ENCODE measurements at places on chromosomes 16 and 17.

GRCh38 chr16:64356267-64356666 lies 765.6 kb downstream of the CDH11 start:
- DNase-seq = no peak

- no peak for DNase-seq
Observed at GRCh38 chr16:31143694-31144148, 6.1 kb downstream of the PRSS36 start.

DNA sequence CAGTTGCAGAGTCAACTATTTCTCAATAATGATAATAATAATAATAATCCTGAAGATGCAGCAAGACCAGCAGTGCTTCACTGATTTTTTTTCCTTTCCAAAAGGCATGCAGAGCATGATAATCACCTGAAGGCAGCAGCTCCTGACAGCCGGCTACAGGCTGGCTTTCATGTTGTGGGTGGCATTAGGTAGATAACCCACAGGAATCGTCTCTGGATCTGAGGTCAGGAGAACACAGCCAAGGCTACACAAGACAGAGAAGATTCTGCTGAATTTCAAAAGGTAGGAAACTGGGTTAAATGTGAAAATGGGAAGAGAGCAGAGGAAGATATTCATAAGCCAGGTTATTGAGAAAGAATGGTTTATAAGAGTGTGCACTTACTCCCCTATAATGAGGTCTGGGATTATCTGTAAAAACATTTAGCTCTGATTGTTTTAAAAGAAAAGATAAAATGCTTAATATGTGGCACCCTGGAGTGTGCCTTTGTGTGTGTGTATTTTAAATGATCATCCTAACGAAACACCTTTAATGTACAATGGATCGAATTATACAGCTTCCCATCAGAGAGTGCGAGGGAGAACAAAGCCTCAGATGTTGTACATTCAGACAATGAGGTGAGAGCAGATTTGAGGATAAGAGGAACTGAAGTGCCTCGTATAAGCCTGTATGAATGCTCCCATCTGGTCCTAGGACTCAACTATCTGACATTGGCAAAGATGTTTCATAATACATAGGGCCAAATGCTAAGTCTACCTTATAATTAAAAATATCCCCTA lies 273.1 kb downstream of the PHKB start:
- no peak for DNase-seq

DNA sequence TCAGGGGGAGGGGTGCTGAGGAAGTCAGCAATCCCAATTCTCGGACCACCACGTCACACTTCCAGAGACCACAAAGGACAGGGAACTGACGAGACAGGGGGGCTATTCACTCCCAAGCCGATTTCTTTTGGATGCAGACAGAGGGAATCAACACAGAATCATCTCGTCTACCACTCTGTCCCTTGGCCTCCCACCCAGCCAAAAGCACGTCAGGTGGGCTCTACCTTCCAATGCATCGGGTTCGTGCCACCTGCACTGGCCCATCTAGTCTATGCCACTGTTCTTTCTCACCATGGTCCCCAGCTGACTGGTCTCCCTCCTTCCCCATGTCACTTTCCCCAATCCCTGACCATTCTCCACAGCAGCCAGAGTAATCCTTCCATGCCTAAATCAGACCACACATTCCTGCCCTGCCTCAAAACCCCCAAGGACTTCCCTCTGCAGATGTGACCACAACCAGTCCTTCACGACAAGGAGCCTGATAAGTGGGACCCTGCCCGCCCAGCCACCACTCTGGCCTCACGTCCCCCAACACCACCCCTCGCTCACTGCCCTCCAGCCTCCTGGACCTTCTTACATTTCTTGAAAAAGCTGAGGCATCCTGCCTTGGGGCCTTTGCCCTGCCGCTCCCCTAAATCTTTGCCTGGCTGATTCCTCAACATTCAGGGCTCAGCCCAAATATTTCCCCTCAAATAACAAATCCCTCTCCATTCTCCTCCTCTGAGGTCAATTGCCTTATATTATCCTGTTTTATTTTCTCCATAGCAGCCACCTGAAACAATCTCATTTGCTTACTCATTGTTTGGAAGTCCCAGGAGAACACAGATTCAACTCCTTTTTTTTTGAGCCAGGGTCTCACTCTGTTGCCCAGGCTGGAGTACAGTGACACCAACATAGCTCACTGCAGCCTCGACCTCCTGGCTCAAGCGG lies 70.4 kb downstream of the IL21R start:
- DNase-seq = no peak

DNA sequence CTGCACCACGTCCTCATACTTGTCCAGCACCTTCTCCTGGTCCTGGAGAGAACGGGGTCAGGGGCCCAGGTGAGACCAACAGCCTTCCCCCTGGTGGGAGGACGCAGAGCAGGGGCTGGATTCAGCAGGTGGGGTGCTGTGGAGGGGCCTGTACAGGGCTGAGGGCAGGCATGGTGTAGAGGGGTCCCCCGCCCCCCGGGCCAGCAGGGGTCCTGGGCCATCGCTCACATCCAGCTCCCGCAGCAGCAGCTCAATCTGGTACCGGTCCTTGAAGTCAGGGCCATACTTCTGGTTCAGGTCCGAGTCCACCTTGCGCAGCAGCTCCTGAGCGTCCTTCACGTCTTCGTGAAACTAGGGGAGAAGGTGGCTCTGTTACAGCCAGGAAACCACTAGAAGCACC lies 41.6 kb downstream of the PPL start:
- no peak for DNase-seq

GRCh38 chr17:70552230-70552981 lies 383.1 kb downstream of the KCNJ2 start:
- no peak for DNase-seq

DNA sequence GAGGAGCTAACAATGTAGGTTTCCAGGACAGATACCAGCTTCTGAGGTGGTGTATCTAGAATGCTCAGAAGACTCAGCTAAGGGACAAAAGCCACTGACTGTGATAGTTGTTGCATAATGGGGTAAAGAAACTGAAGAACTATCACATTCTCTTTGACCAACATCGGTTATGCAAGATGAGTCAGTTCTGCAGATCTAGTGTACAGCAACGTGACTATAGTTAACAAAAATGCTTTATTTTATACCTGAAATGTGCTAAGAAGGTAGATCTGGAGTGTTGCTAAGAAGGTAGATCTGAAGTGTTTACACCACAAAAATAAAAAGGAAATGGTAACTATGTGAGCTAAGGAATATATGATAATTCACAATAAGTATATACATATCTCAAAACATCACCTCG lies 2.5 kb downstream of the KRTAP9-6 start:
- DNase-seq = no peak

DNA sequence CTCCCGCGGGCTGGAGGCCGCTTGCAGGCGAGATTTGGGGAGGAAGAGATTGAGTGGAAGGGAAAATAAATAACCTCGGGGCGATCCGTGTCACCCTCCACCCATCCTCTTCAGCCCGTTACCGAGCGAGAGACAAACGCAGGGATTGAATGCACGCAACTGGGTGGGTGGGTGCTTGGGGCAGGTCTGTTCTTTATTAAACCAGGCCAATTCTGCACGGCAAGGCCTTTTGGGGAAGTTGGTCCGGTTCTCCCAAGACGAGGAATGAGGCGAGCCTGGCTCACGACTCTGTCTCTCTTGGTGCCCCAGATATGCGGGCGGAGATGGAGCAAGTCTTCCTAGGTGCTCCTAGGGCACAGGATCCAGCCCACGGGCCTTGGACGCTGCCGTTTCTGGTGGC lies 396 bp upstream of the HOXB7 start:
- no peak for DNase-seq

- no peak for DNase-seq
Observed at GRCh38 chr17:6184508-6184907, 114.3 kb downstream of the WSCD1 start.

DNA sequence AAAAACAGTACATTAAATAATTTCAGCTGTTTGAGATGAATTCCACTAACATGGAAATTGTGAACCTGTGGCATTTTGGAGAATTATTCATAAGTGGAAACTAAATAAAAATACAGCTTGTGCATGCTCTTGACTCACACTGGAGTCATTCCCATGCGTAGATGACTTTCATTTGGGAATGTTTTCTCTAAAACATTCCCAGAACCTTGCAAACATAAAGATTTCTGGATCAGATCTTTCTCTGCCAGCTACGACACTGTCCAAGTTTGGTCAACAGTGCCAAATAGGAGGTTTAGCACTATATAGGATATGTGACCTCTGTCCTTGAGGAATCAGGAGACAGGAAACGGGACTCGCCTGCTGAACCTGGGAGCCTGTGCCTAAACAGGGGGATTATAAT lies 400.9 kb downstream of the SLC39A11 start:
- no peak for DNase-seq

DNA sequence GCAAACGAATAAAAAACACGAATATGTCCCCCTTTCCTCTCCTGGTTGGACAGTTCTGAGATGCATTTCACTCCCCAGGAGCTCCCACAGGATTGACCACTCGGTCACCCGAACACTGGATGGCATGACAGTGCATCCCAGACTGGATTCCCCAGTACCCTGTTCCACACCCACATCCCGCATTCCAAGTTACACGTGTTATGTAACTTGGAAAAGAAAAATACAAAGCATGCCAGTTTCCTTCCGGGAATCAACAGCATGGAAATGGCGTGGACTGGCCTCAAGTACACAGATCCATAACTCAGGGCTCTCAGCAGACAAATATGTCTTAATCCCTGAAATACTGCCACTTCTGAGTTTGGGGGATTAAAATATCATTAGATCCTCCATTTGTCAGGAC lies 12.6 kb upstream of the KLHL36 start:
- no peak for DNase-seq

- no peak for DNase-seq
Observed at GRCh38 chr17:8965394-8966168, at the start of gene PIK3R5. TSS of gene PIK3R5 (minus strand) at chr17:8965707. CDS start at chr17:8911494, 54,213 bp downstream.

DNA sequence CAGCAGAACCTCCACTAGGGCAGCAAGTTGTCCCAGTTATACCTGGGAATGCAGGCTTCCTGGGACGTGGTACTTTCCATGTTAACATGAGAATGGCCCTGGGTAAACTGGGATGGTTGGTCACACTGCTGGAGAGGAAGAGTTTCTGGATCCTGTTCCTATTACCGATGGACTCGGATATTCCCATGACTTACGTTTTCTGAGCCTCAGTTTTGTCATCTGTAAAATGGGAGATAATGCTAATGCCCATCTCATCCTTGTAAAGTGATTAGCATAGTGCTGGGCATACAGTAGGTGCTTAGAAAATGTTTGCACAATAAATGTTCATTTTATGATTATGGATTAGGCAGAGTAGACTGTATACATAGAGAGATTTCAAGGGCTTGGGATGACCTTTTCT lies 280.9 kb upstream of the EEF2KMT start:
- DNase-seq = no peak

GRCh38 chr17:40910441-40910841 lies 25.4 kb upstream of the KRT20 start:
- DNase-seq = no peak

- no peak for DNase-seq
Observed at GRCh38 chr17:64336760-64337413, 53.8 kb downstream of the PECAM1 start.

GRCh38 chr16:1900452-1900774 lies 17.8 kb downstream of the HS3ST6 start:
- no peak for DNase-seq

DNA sequence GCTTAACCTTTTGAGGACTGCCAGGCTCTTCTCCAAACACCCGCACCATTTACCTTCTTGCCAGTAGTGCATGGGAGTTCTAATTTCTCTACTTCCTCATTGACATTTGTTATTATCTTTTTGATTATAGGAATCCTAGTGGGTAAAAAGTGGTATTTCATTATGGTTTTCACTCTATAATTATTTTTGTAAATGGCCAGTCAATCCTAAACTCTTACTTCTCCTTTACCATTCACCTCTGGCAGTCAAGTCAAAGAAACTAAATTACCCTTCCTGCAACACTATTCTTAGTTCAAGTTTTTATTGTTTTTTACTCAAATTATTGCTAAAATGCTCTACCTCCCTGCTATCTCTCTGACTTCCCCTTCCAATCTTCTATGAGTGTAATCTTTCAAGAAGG lies 29.8 kb upstream of the ANKFY1 start:
- no peak for DNase-seq

GRCh38 chr17:64092113-64092512 lies 37.8 kb downstream of the ERN1 start:
- no peak for DNase-seq

GRCh38 chr17:44898768-44899073 lies 524 bp downstream of the EFTUD2 start:
- no peak for DNase-seq

GRCh38 chr16:21103941-21104860 lies 46.4 kb downstream of the DNAH3 start:
- DNase-seq = no peak

- no peak for DNase-seq
Observed at GRCh38 chr16:67013233-67013822, 15.6 kb upstream of the CBFB start.

DNA sequence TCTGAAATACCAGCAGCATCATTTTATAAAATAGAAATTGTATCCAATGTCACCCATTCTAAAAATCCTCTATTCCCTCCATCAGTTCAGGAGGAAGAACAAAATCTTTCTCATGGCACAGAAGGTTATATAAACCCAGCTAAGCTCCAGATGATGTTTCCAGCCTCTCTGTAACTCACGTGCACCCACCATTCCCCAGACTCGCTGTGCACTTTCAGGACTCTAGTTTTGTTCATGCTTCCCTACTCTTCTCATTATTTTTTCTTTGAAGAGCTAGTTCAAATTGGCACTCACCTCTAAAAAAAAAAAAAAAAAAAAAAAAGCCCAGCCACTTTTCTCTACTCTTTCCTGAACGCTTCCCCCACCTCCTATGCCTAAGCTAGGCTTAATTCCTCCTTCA lies 36.0 kb upstream of the SHISA6 start:
- DNase-seq = no peak

DNA sequence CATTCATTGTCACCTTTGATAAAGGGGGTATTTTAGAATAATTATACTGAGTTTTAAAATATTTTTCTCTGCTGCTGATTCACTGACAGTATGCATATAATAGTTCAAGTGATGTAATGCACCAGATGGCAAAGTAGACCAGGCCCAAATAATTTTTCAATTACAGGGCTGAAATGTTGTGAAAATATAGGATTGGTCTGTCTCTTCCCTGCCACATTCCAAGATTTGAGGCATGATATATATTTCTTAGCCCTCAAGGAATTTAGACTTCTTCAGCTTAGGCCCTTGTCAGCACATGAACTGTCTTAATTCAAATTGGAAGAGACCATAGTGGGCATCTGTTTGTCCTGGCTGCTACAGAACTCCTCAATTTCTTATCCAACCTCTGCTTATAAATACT lies 39.2 kb upstream of the SLC12A3 start:
- no peak for DNase-seq

DNA sequence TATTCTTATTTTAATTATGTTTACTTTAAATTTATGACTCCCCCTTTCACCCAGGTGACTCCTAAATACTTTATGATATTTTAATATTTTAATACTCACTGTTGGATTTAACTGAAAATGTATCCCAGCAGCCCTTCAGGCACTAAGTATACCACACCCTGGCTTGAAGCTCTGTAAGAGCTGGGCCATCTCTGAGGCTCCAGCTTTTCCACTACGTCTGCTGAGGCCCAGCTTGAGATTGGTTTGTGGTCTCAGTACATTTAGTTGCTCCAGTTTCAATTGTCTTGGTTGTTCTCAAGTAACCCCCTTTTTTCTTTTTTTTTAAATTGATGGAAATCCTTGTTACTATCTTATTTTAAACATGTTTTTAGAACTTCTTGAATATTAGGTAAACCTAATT lies 27.0 kb upstream of the CAPNS2 start:
- DNase-seq = no peak
